Endodermal cell (in vitro differentiated cells): ENCODE measurements at places on chromosomes 7 and 10.

DNA sequence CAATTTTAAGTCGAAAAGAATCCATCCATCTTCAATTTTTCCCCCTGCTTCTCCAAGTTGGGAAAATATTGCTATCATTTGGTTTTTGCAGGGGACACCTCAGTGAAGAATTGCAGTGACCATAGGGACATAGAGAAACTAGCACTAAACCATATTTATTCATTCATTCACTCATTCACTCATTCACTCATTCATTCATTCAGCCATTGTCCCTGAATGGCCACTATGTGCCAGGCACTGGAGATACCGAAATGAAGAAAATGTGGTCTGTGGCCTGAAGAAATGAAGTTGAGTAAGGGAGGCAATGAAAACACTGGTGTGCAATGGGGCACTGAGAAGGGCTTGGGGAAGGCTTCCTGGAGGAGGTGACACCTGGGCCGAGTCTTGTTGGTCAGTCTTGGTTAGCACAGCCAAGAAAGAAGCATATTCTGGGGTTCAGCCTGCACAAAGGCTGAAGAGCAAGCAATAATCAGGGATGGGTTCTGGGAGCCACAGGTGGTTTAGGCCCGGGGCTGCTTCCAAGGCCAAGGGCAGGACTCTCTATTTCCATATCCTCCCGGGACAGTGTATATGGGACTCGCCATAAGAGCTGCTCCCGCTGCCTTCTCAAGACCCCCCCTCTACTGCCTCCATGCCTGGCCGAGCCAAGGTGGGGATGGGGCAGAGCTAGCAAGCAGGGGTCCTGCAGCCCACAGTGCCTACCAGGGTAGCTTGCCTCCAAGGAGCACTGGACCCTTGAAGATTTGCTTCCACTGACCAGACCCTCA is 25.5 kb upstream of the C10orf105 start:
- H3K27me3 ChIP-seq = no peaks in the 10 kb centered on the region
- no peaks in the 10 kb centered on the region for H3K4me1 ChIP-seq
- H3K27ac ChIP-seq = no peak overlapping the region
- no peak overlapping the region for H3K4me3 ChIP-seq

DNA sequence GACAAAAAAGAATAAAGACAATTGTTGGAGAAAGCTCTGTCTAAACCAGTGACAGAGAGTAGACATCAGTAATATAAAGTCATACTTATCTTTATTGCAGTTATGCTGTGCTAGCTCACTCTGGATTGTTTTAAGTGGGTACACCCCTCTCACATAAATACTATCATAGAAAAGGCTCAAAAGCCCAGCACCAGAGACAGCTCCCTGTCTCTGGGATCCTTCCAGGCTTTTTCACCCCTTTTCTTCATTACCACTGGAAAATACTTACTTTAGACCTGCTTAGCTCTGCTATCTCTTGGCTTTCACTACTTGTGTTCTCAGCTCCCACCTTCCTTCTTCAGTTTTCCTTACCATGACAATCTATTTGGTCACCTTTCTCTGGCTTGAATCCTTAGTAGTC is 259.1 kb upstream of the MINDY3 start:
- H3K4me1 ChIP-seq = no peaks in the 10 kb centered on the region
- no peaks in the 10 kb centered on the region for H3K36me3 ChIP-seq
- no peak overlapping the region for H3K4me3 ChIP-seq
- H3K27ac ChIP-seq = no peak overlapping the region
- no peaks in the 10 kb centered on the region for H3K27me3 ChIP-seq

DNA sequence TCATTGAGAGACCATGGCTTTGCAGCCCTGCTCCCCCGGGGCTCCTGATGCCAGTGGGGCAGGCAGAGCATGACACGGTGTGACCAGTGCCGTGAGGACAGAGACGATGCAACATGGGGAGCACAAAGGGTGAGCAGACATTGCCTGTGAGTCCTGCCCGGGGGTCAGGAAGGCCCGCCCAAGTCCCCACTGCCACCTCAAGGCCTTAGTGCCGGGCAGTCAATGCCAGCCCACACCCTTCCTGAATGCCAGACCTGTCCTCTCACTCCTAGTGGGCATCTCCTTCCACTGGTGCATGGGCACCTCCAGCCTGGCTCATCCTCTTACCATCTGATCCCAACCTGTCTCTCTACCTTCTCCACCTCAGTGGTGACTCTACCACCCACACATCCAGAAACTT is 157.9 kb upstream of the ZMIZ1 start:
- no peak overlapping the region for H3K27ac ChIP-seq
- H3K4me1 ChIP-seq = no peaks in the 10 kb centered on the region
- DNase-seq = no peak

DNA sequence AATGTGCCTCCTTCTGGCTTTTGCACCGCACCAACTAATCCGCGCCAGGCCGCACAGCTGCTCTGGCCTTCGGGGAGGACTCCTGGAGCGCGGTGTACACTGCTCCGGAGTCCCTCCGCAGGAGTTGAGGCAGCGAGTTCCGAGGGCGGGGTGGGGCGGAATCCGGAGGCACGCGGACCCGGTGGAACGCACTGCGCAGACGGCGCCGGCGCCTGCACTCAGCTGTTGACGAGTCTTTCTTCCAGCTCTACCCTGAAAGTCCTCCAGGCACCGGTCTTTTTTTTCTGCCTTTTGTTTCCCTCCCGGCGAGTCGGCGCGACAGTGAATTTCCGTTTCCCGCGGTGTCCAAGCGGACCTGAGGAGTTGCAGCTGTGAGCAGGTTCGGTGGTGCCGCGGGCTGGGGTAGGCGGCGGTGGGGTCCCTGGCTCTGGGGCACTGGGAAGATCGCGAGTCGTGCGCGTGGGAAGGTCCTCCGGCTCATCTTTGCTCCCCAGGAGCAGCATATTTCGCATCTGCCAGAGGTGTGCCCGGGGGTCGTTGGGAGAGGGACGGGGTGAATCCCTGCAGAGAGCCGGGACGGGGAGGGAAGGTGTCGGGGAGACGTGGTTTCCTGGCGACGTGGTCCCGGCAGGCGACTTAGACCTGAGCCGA is 44.1 kb downstream of the SFTPD start:
- no peak overlapping the region for H3K27ac ChIP-seq
- no peaks in the 10 kb centered on the region for H3K4me1 ChIP-seq
- DNase-seq = peak; percentile 90
- peak overlapping the region; percentile 94 for H3K4me3 ChIP-seq
- peaks cover 4% of the 10 kb centered on the region for H3K36me3 ChIP-seq

GRCh38 chr10:3407208-3407607 is 234.6 kb upstream of the PITRM1 start:
- H3K4me3 ChIP-seq = no peak overlapping the region
- H3K4me1 ChIP-seq = no peaks in the 10 kb centered on the region

DNA sequence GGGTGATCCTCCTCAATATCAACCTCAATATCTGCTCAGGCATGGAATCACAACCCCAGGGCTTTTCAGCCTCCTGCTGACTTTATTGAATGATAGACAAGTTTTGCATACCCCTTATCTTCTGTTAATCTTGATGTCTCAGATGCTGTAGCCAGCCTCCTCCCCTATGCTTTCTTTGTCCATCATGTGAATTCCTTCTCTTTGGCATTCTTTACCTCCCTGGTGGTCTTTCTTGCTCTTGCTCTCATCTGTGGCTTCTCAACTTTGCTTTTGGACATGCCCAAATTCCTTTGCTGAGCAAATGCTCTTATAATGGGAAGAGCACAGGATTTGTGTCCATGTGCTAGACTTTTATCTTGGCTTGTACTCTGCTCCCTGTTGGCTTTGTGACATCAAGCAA is 73.4 kb upstream of the FAM13C start:
- peak; percentile 40 for DNase-seq
- peak overlapping the region; percentile 10 for H3K4me3 ChIP-seq
- no peaks in the 10 kb centered on the region for H3K4me1 ChIP-seq
- H3K27me3 ChIP-seq = no peaks in the 10 kb centered on the region
- H3K27ac ChIP-seq = no peak overlapping the region
- H3K36me3 ChIP-seq = no peaks in the 10 kb centered on the region
